Fibroblast of lung (primary cell): ENCODE measurements at places on chromosomes 16 and 17. TPM values are rescaled to one million over a fixed set of nuclear protein-coding genes. Genes with fewer than 3 reads are reported as not detected.

The ZNF469 gene
- total RNA-seq, result 1.3 and 1.5 TPM in 2 replicates

The HSD11B2 gene
- total RNA-seq, result under 0.01 TPM in 1 of 2 replicates, not detected in the other

The ITGA2B gene
- 0.26 and 0.66 TPM in 2 replicates for total RNA-seq

The IL34 gene
- total RNA-seq, result 5.1 and 5.4 TPM in 2 replicates

The WSCD1 gene
- total RNA-seq, result 0.51 and 0.83 TPM in 2 replicates

The WNK4 gene
- total RNA-seq, result under 0.01 and 0.51 TPM in 2 replicates

The TMEM94 gene
- total RNA-seq, result 19.8 and 35.0 TPM in 2 replicates

The CNGB1 gene
- not detected in 2 replicates for total RNA-seq

The JPT2 gene
- 15.5 and 22.9 TPM in 2 replicates for total RNA-seq

The HSD17B1 gene
- 2.1 and 2.6 TPM in 2 replicates for total RNA-seq

The SLC9A5 gene
- 1.0 and 2.3 TPM in 2 replicates for total RNA-seq

The C1QTNF1 gene
- 32.4 and 45.2 TPM in 2 replicates for total RNA-seq

The CDH3 gene
- 0.26 TPM in 1 of 2 replicates, not detected in the other for total RNA-seq

The KRTAP1-1 gene
- not detected in 2 replicates for total RNA-seq

The PRSS33 gene
- total RNA-seq, result not detected in 2 replicates

The FOXF1 gene
- total RNA-seq, result 15.9 and 31.5 TPM in 2 replicates

The VWA3A gene
- 0.17 TPM in 1 of 2 replicates, not detected in the other for total RNA-seq

The LITAFD gene
- not detected in 2 replicates for total RNA-seq

The CCL17 gene
- not detected in 2 replicates for total RNA-seq

The RNF112 gene
- 7.2 and 21.5 TPM in 2 replicates for total RNA-seq

The SP6 gene
- under 0.01 TPM in 1 of 2 replicates, not detected in the other for total RNA-seq

The CNEP1R1 gene
- total RNA-seq, result 28.2 and 32.5 TPM in 2 replicates

The CDH16 gene
- total RNA-seq, result not detected in 2 replicates

The NGFR gene
- under 0.01 and 0.17 TPM in 2 replicates for total RNA-seq

The PDILT gene
- total RNA-seq, result not detected in 2 replicates

The RDM1 gene
- total RNA-seq, result under 0.01 and 0.83 TPM in 2 replicates

The PLA2G10 gene
- not detected in 2 replicates for total RNA-seq

The SPN gene
- not detected in 2 replicates for total RNA-seq

The KRTAP2-1 gene
- total RNA-seq, result not detected in 2 replicates
